ENCODE measurements at places on chromosomes 5 and 9.

- no peak for DNase-seq
Measured at GRCh38 chr5:77210964-77211690, 647 bp downstream of the PDE8B start.

GRCh38 chr9:72412483-72413040 is 47.6 kb upstream of the ZFAND5 start:
- no peak for DNase-seq

GRCh38 chr9:130240410-130241197 is 25.0 kb upstream of the HMCN2 start:
- DNase-seq = no peak

- DNase-seq = no peak
Measured at GRCh38 chr5:138883211-138883610, 8.1 kb upstream of the LRRTM2 start.

DNA sequence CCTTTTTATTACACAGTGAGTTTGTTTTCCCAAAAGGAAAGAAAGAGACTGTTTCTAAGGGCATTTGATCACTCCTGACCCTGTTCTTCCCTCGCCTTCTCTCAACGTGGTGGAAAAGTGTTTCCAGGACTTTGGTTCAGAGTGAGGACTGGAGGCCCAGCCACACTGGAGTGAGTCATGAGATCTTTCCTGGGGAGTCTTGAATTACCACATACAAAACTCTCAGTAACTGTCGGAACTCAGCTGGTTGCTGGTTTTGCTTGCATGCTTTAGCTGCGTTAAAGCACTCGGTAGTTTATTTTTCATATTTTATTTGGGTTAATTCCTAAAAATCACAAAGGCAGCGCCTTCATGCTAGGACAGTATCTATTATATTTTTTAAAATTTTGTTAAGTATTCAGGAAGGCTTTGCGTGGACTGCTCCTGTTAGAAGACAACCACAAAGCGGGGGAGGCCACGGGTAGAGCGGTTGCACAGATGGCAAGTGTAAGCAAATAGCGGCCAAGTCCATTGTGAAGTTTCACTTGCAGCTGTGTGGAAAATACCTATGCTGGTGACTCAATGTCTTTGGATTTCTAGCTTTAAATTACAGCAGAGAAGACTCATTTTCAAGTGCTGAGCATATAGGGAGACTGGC is 77.7 kb downstream of the ARSB start:
- peak; percentile 75 for DNase-seq

- peak; percentile 23 for DNase-seq
Measured at GRCh38 chr5:180605554-180606214, 14.4 kb upstream of the SCGB3A1 start.

GRCh38 chr9:36134761-36135505 is 1.6 kb upstream of the GLIPR2 start:
- peak; percentile 14 for DNase-seq

- peak; percentile 74 for DNase-seq
Measured at GRCh38 chr5:154276973-154277331, 86.4 kb downstream of the GALNT10 start.

GRCh38 chr5:95777441-95777840 is 45.1 kb downstream of the GLRX start:
- no peak for DNase-seq

- no peak for DNase-seq
Measured at GRCh38 chr5:137113939-137114338, 385.2 kb downstream of the SPOCK1 start.

DNA sequence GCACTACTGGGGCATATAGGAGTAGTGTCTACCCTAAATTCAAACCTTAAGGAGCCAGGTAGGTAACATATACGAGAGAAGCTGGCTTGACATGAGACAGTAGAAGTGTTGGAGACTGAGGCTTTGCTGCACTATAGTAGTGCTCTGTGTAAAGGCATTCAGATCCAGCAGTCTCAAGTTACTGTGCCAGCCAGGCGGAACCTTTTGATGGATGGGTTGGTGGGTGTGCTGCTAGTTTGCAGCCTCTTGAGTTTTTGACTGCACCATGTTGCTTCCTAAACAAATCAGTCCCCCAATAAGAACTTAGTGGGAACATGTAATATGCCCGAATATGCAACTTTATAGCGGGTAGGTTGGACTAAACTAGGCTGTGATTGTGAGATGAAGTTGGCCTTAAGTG is 1.5 kb downstream of the CLTA start:
- no peak for DNase-seq

DNA sequence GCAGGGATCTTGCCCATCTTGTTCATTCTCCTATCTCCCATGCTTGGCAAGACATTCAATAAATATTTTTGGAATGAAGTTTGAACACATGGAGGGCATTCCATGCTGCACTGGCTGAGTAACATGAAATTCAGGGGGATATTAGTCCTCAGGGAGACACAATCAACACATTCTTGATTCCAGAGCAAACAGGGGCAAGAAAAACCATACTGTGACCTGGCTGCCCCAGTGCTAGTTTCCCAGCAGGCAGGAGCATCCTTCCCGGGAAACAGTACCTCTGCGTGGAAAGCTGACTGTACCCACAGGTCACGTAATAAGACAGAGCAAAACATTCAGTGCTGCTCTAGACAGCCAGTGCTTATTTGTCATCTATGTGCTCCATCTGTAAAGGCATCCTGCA is 66.3 kb upstream of the SPOCK1 start:
- no peak for DNase-seq

DNA sequence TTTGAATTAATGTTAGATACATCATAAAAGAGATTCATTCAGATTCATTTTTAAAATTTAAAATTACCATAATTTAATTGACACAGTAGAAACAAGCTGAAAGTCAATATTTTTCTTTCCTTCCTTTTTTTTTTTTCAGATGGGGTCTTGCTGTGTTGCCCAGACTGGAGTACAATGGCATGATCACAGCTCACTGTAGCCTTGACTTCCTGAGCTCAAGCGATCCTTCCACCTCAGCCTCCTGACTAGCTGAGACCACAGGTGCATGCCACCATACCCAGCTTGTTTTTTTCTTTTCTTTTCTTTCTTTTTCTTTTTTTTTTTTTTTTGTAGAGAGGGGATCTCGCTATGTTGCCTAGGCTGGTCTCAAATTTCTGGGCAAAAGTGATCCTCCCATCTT is 131.6 kb upstream of the TBCA start:
- no peak for DNase-seq

- no peak for DNase-seq
Measured at GRCh38 chr9:74935008-74935407, 17.7 kb downstream of the C9orf40 start.

DNA sequence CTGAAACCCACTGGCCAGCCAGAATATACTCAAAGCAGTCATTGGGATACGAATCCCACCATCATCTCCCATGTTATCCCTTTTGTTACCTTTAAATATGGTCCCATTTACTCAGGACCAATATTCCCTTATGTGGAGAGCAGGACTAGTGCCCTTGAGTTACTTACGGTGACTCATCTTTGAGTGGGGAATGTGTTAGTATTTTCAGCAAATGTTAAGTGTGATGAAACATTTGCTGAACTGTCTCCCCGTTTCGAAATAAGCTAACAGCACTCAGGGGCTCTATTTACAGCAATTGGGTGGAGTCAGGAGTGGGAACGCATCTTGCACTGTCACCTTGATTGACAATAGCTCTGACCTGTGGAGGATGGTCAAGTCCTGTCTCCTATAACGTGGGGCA is 67.4 kb downstream of the CTSL start:
- no peak for DNase-seq

GRCh38 chr5:2886531-2886930 is 135.1 kb upstream of the IRX2 start:
- DNase-seq = no peak

- DNase-seq = no peak
Measured at GRCh38 chr5:11520241-11520930, 383.9 kb downstream of the CTNND2 start.

DNA sequence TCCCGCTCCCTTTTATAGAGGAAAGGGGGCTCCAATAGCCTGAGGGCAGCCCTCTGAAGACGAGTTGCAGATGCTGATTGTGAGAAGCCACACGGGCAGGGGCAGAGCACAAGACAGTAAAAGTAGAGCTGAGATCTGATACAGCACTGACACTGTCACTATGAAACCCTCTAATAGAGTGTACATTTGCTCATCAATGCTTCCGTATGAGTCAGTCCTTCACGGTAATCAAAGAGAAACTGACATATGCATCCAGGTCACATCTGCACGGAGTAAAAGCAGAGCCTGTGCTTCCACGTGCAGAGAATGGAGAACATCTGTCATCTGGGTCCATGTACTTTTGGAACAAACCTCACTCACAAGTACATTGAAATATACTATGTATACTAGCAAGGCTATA is 60.6 kb upstream of the TMEM215 start:
- no peak for DNase-seq

DNA sequence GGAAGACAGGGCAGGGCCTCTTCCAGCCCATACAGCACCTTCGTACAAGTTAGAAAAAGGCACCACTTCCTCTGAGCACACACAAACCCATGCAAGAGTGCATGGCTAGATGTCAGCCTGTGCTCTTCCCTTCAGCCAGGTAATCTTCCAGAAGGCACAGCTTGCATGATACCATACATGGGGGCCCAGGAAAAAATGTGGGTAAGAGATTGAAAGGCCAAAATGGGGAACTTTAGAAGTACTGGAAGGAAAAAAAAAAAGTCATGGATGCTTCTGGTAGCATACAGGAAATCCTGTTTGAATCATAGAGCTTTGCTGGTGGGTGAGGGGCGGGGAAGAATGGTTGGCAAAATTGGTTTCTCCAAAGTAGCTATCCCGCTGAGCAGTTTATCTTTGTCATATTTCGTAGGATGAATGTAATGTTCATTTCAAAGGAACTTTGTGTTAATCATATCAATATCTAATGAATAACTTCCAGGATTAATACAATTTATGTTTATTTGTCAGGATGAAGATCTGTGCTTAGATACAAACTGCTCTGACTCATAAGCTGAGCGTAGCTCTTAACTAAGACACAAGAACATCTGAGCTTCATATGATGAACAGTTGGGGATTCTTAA is 78.2 kb upstream of the MAP3K1 start:
- no peak for DNase-seq

DNA sequence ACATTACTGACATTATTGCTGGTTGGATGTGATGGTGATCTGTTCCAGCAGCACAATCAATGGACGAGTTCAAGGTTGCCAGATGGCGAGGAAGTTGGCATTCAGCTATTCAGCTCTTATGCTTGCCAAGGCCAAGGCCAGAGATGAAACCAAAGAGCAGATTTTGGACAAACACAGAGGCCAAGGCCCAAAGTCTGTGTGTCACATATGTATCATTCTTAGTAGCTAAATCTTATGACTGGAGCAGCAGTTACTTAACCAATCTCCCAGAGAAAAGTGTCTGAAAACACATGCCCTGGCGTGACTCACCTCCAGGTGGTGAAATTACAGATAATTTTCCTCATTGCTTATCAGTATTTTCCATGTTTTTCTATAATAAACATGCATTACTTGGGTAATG is 189.0 kb upstream of the EGFLAM start:
- DNase-seq = no peak

- no peak for DNase-seq
Measured at GRCh38 chr5:34843497-34843896, 4.5 kb downstream of the TTC23L start.

DNA sequence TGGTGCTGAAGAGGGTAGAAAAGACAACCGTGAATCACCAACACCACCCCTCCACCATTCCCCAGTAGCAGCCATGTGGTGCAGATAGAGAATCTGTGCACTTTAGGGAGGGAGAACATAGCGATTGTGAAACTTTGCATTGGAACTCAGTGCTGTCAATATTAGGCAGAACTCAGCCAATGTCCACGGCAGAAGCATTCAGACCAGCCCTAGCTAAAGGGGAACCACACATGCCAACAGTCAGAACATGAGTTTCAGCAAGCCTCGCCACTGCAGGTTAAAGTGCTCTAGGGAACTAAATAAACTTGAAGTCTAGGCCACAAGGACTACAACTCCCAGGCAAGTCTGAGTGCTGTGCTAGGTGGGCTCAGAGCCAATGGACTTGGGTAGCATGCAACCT is 38.5 kb upstream of the DEPDC1B start:
- DNase-seq = no peak

DNA sequence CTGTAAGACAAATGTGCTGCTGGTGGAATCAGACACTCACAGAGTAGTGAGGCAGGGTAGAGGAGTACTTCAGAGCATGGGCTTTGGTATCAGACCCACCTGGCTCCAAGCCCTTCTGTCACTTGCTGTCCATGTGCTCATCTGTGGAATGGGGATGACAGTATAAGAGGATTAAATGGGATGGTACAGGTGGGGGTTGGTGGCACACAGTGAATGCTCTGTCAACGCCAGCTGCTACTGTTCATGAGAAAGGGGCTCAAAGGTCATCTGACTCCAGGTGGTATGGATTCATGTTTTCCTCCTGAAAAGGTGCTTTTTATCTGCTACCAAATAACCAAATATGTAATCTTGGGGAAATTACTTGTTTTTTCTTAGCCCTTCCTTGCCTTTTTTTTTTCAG is 23.0 kb upstream of the PPARGC1B start:
- DNase-seq = peak; percentile 15
